ENCODE measurements at places on chromosomes 7 and 10.

DNA sequence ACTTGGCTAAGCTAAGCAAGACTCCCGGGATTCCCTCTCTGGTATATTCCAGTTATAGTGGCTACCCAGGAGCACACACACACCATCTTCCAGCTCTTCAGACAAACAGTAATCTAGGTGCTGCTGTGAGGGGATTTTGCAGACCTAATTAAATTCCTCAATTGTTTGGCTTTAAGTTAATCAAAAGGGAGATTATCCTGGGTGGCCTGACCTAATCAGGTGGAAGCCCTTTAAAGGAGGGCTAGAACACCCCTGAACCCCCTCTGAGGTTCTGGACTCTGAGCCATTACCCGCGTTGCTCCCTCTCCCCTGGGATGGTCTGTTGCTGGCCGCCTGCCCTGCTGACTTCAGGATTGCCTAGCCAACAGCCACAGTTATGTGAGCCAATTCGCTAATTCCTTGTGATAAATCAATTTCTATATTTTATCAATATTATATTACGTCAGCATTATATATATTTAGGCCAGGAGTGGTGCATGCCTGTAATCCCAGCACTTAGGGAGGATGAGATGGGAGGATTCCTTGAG, 6.4 kb downstream of the SFXN2 start:
- no peak for DNase-seq

- DNase-seq: no peak
These were observed 69.2 kb upstream of the TCF7L2 start for GRCh38 chr10:112880633-112881530.

DNA sequence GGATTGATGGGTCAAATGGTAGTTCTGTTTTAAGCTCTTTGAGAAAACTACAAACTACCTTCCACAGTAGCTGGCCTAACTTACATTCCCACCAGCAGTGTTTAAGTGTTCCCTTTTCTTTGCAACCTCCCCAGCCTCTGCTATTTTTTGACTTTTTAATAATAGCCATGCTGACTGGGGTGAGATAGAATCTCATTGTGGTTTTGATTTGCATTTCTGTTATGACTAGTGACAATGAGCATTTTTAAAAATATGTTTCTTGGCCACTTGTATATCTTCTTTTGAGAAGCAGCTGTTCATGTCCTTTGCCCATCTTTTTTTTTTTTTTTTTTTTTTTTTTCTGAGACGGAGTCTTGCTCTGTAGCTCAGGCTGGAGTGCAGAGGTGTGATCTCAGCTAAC, 155.2 kb upstream of the BMPER start:
- no peak for DNase-seq

DNA sequence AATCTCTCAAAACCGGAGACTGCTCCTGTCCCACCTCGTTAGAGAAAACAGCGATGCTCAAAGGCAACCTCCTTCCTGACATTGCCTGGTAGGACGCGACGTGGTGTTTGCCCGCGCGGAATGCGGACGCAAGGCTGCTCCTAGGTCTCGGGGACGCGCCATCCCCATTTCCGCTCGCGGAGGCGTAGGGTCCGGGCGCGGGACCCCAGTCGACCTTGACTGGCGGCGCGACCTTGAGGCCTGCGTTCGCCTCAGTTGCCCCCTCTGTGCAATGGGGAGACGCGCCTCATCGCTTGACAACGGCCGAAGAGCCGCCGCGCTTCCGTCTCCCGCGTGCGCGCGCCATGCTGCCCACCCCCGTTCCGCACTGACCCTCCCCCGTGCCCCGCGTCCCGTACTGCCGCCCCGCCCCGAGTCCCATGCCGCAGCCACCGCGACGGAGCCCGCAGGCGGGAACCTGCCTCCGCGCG, 412 bp upstream of the PPIA start:
- no peak for DNase-seq

DNA sequence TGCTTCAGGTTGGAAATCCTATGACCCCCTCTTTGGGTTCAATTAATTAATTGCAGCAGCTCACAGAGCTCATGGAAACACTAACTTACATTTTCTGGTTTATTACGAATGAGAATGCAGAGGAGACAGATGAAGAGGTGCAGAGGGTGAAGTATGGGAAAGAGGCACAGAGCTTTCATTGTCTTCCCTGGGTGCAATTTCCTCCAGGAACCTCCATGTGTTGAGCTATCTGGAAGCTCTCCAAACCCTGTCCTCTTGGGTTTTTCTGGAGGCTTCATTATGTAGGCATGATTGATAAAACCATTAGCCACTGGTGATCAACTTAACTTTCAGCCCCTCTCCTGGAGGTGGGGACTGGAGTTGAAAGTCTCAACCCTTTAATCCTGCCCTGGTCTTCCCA, 133.0 kb upstream of the AUTS2 start:
- no peak for DNase-seq

DNA sequence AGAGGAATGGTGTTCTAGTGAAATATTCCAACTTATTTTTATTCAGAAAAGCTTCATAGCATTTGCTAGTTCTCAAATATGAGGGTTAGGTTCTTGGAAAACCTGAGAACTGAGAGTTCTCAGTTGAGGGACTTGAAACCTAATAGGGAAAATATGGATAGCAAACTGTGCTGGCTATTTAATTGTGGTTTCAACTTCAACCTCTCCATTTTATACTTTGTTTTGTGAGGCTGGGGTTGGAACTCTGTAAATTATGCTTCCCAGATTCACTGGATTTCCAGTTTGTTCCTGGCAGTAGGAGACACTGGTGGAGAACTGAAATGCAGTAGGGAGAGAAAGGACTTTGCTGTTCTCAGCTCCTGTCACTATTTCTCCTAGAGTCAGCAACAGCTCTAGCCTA, 52.7 kb downstream of the CDK14 start:
- no peak for DNase-seq

DNA sequence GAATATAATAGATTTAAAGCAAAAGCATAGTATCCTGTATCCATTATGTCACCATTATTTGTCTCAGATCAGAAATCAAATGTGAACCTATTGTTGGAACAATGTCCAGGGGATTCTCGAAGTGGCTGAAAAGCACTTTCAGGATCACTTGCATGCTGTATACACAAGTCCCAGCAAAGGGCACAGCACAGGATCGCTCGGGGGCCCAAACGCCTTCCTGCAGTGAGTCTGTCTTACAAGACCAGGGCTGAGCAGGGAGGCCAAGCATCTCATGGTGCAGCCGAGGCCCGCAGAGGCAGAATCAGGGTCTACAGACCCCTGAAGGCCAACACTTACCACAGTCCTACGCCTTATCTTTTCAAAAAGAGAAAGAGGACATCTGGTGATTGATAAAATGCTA, 92.3 kb downstream of the TNS3 start:
- DNase-seq: no peak

- no peak for DNase-seq
These were observed 286.1 kb upstream of the C7orf33 start for GRCh38 chr7:148304456-148304855.

GRCh38 chr10:79125092-79125491, 56.3 kb downstream of the ZMIZ1 start:
- no peak for DNase-seq

- no peak for DNase-seq
These were observed 128.6 kb downstream of the ICA1 start for GRCh38 chr7:8133188-8133848.

GRCh38 chr10:96168546-96168945, 38.4 kb downstream of the ZNF518A start:
- no peak for DNase-seq

DNA sequence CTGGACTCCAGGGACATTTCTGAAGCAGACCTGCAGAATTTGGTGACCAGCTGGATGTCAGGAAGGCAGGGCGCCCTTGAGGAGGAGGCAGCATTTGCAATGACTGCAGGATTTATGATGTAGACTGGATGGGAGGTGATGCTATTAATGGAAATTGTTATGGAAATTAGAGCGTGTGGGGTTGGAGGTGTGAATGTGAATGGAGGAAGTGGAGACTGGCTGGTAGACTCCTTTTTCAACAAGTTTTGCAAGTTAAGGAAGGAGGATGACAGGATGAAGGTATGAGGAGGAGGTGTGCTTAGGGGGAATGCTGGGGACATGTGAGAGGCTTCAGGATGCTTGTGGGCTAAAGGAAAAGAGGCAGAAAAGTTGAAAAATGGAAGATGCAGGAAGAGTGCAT, 137.0 kb downstream of the TMEM178B start:
- no peak for DNase-seq
